ENCODE measurements at places on chromosomes 2 and 18. TPM values are rescaled to one million over a fixed set of nuclear protein-coding genes. Genes with fewer than 3 reads are reported as not detected.

DNA sequence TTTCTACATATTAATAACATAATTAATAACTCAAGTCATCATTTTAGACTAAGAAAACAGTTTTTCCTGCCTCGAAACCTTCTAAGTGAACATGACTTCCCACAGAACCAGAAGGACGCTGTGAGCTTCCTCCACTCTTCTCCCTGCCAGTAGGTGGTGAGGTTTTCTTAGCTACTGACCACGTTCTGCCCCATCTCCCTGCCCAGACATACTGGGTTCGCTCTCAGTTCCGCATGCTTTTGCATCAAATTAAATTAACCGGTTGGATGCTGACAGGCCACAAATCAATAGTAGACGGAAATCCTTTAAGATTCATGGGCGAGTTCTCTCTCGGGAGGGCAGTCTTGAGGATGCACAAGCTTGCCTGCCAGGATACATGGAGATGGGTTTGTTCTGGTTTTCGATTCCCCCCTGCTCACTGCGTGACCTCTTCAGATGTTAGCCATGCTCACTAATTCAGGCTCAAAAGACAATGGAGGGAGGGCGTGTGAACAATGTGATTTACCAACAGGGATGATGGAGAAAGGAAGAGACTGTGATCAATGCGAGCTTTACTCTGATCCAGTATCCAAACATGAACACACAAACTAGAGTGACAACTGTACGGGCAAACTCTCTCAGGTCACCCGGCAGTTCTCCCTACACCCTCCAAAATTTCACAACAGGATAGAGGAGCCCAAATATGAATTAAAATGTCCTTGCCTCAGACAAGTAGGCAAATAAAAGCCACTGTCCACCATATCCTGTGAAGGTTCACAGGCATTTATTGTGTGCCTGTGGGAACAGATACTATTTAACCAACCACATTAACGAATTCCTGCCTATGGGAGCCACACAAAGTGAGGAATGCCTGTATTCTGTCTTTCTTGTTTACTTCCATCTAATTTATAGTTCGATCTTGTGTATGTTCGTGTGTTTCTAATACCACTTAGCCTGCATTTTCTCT lies 375.7 kb downstream of the EIPR1 start:
- no peak for DNase-seq

- no peak for DNase-seq
Observed at GRCh38 chr2:230697676-230698075, 15.0 kb upstream of the CAB39 start.

PXDN gene
- total RNA-seq: 307 TPM

CCDC121 gene
- total RNA-seq: 1.7 TPM

Measured in pulmonary artery endothelial cell (primary cell).